IPS-NIHi11 (cell line): ENCODE measurements at places on chromosomes 1 and 21.

- DNase-seq, result no peak
These were observed 279.1 kb downstream of the DNM3 start for GRCh38 chr1:172120381-172120780.

GRCh38 chr1:1230656-1231399 lies 973 bp downstream of the SDF4 start:
- no peak for DNase-seq

- no peak for DNase-seq
These were observed 12.5 kb downstream of the HAO2 start for GRCh38 chr1:119380983-119381662.

DNA sequence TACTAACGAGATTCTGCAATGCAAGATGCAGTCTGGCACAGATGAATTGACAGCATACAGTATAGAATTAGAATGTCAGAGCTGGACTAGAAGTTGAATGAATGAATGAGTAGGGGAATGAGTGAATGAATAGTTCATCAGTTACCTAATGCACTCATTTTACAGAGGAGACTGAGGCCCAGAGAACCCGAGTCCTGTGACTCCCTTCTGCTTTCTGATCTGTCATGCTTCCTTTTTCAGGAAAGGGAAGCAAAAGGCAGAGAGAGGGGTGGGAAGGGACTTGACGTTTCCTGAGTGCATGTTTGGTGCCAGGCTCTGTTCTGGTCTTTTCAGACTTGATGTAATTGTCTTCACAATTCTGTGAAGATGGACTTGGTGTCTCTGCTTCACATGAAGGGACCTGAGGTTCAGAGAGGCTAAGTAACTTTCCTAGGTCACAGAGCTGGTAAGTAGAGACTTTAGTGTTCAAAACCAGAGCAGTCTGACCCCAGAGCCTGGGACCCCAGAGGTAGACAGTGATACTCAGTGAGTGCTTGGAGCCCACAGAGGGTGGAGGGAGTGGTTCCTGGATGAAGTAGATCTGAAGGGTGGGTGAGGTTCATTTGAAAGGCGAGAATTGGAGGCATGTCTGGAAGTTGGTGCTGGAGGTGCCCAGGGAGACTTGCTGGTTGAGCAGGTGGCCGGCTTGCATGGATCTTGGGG lies 8.0 kb upstream of the MEX3A start:
- DNase-seq, result no peak

GRCh38 chr1:170634293-170634692 lies 29.6 kb upstream of the PRRX1 start:
- DNase-seq, result no peak

GRCh38 chr1:41437011-41437355 lies 47.5 kb downstream of the EDN2 start:
- no peak for DNase-seq

DNA sequence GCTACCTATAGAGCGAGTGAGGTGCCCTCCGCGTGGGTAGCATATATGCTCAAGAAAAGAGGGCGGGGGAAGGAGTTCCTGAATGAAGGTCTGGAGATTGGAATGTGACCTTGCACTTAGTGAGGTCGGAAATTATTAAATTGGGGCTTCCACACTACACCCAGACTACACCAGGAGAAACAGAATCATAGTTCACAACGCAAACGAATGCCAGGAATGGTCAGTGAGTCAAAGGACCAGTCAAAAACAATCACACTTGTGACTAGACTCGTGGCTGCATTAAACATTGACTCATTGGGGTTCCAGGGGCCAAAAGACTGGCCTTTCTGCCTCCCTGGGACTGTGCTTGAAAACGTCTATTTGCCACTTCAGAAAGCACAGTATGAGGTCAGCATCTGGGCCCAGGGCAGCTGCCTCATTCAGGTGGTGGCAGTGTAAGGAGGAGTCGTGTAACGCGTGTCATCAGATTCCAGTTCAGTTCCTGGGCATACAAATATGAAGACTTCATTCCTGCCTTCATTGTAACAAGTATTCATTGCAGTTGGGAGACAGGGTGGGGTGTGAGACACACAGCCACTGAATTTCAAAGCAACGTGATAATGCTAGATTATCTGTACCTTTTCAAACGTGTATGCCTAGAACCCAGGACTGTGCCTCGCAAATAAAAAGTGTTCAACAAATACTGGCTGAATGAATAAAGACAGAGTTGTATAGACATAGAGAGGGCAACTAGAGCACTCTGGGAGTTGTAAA lies at the start of gene YOD1:
TSS of gene YOD1 (minus strand) at position 18 of the 753 bp plus-strand sequence. CDS start 178 bp downstream, outside the sequence.
- no peak for DNase-seq

- no peak for DNase-seq
These were observed 26.7 kb upstream of the DUSP10 start for GRCh38 chr1:221768444-221769066.

DNA sequence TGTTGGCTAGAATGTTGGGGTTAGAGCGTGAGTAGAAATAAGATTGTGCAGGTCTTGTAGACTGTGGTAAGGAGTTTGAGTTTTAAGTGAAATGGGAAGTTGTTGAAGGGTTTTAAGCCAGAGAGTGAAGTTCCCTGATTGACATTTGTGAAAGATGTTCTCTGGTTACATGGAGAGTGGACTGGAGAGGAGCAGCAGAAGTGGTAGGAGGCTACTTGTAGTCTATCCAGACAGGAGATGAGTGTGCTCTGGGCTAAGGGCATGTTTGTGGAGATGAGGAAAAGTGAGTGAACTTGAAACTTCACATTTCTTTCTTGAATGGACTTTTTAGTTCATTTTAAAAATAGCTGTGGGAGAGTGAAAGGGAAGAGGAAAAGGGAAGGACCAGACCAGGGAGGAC lies 37.0 kb downstream of the F3 start:
- no peak for DNase-seq

DNA sequence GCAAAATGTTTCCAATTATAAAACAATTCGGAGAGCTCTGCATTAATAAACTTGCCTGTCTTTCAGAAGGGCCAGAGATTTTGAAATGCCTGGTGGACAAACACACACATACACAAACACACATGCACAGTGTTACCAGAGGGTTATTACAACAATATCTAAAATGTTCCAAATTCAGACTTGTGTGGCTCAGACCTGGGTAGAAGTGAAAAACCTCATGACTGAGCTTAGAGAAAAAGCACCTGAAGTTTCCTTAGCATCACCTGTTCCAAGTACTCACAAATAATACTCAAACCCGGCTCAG lies 247.9 kb downstream of the FOXD2 start:
- DNase-seq, result no peak

GRCh38 chr21:34280389-34280795 lies 83.4 kb upstream of the KCNE2 start:
- no peak for DNase-seq

DNA sequence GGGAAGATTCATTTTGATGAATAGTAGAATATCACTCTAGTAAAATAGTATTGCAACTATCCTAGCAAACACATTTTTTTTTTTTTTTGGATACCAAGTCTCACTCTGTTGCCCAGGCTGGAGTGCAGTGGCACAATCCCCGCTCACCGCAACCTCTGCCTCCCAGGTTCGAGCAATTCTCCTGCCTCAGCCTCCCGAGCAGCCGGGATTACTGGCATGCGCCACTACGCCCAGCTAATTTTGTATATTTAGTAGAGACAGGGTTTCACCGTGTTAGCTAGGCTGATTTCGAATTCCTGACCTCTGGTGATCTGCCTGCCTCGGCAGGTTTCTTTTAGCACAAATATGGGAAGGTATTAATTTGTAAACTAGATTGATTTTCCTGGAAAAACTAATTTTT lies 33.8 kb downstream of the KCTD3 start:
- no peak for DNase-seq

DNA sequence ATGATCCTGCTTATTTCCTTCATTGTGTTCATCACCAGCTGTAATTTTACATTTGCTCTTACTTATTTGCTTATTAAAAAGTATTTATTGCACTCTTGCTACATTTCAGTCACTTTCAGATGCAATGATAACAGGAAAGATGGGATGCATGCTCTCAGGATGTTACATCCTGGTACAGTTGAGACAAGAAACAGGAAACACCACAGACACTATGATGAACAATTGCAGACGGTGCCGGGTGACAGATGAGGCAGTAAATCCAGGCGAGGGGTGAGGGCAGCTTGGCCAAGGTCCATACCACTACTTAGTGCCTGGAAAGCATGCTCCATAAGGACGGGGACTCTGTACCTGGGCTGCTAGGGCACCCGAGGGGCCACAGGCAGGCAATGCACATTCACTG lies 156.6 kb upstream of the RAB4A start:
- no peak for DNase-seq

DNA sequence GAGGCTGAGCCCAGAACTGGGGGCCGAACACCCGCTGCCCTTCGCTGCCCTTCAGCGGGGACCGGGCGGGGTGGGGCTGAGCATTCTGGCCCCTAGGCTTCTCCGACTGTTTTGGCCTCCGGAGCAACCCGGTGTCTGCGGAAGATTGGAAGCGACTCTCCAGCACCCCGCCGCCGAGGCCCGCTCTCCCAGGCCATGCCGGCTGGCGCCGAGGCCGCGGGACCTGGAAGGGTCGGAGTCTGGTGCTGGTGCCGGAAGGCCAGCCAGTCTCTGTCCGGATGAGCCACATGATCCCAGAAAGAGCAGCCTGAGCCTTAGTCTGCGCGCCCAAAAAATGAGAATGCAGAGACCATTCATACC lies 272.0 kb downstream of the FOXD2 start:
- peak; percentile 72 for DNase-seq

- peak; percentile 90 for DNase-seq
These were observed at the start of gene CDK18 for GRCh38 chr1:205504311-205505075. TSS of gene CDK18 (plus strand) at chr1:205504669. CDS start at chr1:205523168, 18,499 bp downstream.

GRCh38 chr21:44952116-44952928 lies 12.5 kb downstream of the SLX9 start:
- DNase-seq, result no peak

DNA sequence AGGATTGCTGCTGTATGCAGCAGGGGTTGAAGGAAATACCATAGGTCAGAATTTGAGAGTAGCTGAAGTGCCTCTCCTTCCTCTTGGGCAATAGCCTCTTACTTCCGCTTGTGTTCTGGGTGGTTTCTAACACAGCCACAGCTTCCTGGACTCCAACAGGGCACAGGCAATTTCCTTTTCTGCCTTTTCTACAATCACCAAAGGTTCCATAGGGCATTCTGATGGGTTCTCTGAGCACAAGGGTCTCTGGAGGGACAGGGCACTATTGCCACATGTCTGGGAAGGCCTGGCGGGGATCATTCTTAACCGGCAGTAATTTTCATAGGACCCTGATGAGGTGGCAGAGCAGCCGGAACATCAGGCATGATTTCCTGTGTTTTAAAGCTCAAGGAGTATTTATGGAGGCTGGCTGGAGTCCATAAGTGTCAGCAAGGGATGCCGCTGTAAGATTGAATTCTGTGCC lies 5.5 kb upstream of the AGTRAP start:
- DNase-seq, result no peak

- DNase-seq, result no peak
These were observed 63.7 kb downstream of the NAV1 start for GRCh38 chr1:201602413-201603265.

DNA sequence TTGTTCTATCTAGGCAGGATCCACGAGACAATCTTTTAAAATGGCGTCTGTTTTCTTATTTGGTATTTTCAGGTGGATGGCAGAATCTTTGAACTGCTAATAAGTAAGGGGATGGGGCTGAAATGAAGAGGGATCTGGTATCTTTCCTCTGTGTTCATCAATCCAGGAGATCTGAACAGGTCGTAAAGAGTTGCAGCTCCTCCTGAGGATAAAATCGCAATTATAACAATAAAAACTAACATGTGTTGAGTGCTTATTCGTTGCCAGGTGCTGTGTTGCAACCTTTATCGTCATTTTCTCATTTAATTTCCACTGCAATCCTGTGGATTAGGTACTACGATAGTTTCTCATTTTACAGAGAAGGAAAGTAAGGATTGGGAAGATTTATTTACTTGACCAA lies 134.6 kb upstream of the DPYD start:
- DNase-seq, result no peak

GRCh38 chr1:244995602-244996400 lies 131.5 kb upstream of the HNRNPU start:
- DNase-seq, result no peak

DNA sequence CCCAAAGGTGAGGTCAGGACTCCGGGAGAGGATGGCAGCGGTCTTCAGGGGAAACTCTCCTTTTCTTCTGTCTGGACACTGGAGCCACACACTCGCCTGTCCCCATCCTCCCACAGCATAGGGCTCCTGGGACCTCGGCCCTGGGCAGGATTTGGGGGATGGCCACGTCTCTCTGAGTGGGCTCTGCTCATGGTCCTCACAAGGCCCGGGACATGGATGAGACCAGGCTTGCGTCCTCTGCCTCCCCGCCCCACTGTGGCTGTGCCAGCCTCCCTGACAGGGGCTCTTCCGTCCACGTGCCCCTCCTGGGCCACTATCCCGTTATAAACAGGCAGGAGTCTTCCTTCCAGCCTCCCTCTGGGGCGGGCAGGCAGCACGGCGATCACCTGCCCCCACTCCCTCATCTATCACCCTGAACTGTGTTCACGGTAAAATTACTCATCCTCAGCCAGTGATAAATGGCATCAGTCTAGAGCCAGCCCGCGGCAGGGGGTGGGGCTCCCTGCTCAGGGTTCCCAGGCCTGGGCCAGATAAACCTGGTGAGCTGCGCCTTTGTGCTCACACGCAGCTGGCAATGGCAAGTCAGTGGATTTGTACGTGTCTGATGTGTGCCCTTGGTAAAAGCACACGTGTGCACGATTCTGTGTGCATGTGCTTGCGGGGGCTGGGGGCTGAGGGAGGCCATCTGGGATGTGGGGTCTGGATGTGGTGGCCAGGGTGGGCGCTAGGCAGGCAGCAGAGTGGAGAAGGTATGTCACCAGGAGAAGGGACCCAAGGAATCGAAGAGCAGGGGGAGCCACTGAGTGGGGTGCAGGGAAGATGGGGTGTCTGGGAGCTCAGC lies 12.6 kb upstream of the SAMD11 start:
- DNase-seq, result no peak

GRCh38 chr1:218739426-218739825 lies 394.3 kb downstream of the TGFB2 start:
- DNase-seq, result no peak

DNA sequence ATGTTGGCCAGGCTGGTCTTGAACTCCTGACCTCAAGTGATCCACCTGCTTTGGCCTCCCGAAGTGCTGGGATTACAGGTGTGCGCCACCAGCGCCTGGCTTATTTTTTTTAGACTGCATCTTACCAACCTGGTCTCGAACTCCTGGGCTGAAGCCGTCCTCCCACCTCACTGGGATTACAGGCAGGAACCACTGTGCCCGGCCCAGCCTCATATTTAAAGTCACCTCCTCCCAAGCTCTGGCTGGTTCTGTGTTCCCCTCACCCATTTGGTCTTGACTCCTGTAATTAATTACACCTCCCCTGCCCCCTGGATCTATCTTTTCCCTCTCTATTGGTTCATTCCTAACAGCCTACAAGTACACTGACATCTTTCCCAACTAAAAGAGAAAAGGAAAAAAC lies 1.7 kb upstream of the EXOSC10 start:
- DNase-seq, result no peak

GRCh38 chr1:8520483-8520966 lies 202.6 kb downstream of the SLC45A1 start:
- DNase-seq, result no peak
